ENCODE measurements at places on chromosomes 12 and 14.

DNA sequence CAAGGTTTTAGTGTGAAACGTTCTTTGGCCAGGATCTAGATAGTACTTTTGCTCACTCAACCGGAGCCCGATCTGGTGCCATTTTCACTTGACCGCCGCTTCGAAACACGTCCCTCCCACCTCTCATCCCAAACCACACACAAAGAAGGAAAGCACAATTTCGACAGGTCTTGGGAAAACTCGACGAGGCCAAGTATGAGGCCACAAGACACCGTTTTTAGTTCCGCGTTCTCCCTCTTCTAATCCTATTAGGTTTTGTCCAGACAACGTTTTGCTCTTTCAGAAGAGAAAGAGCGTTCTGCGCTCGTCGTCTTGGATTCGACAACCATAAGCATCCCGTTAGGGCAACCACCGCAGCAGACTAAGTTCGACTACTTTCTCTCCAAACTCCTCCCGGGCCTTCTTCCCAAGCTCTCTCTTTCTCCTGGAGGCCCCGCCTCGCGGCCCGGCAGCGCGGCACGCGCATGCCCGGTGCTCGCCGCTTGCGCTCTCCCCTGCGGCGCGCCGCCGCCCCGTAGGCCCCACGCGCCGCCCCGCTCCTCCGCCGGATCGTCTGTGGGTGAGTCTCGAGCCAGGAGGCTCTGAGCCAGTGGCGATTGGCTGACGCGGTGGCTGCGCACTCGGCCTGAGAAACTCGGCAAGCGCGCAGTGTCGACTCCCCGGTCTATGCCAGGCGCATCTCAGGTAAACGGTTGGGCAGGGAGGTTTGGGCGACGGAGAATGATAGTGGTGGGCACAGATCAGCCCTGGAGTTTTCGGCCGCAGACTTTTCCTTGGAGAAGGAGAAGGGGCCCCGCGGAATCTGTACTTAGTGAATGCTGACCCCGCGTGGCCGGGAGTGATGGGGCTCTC lies at the start of gene MIPOL1:
TSS of gene MIPOL1 (plus strand) at position 517 of the 852 bp plus-strand sequence. CDS start 49,952 bp downstream, outside the sequence.
- DNase-seq, result no peak

DNA sequence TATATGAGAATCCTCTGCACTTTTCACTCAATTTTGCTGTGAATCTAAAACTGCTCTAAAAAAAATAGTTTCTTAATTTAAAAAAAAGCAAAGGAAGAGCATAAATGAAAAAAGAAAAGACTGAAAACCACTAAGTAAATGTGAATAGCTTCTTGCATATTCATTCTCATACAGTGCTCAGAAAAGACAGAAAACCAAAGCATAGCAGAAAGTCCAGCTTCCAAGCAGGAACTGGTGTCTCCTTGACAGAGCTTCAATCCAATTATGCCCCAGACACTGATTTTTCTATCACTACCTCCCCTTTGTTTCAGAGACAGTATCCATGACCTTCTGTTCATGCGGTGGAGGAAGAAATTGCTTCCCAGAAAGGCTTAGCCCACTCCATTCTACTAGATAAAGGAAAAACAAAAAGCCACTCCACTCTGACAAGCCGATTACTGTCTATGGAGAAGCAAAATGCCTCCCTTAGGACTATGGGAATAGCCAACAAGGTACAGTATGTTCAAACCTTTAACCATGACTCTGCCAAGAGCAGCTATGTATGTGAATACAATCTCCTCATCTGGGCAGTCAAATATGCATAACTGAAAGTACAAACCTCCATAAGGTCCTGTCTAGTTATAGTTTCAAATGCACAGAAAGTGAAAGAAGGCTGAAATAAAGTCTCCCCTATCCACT lies 40.6 kb downstream of the ATF7 start:
- DNase-seq, result no peak

GRCh38 chr12:2801044-2801783 lies 6.4 kb downstream of the FKBP4 start:
- no peak for DNase-seq

DNA sequence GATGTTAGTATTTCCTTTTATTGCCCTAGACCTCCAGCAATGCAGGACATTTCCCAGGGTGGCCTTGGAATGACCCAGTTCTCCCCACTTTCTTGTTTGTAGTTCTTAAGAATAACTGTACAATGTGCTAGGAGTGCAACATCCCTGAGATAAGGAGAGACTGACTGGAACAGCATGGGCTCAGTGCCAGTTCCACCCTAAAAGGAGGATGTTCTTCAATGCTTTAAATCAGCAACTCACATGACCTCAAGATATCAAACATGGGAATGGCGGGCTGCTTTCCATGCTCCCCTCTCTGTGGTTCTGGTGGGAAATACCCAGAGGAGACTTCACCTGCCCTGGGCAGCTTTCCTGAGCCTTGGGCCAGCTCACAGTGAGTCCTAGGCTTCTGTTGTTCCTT lies 766.9 kb upstream of the FBXO33 start:
- DNase-seq, result no peak

GRCh38 chr14:79911744-79912143 lies 299.6 kb downstream of the DIO2 start:
- DNase-seq, result no peak

GRCh38 chr12:85507456-85507855 lies 227.4 kb downstream of the ALX1 start:
- no peak for DNase-seq

DNA sequence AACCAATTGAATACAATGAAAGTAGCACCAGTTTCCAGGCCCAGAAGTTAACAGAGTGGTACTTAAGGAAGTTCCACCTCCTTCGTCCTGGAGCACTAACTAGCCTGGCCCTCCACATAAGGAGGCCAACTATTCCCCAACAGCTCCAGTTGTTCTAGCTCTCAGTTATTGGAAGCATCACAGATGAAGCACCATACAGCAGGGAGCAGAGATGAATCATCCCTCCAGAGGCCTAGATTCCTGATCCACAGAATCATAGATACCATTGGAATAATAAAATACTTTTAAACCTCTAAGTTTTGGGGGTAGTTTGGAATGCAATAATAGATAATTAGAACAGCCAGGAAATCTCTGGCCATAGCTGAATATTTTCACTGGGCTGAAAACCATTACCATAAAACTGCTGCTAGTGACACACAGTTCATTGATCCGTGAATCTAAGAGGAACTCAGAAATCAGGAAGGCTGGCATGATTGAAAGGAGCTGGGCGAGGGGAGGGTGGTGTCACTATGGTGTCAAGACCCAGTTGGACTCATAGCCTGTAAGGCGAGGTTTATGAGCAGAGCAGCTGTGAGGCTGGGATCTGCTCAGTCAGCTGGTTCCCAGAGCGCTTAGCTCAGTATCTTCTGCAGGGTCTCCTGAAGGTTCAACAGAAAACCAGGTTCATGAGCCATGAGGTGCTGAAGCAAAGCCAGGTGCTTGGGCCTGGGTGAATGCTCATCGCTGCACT lies 371.4 kb upstream of the TMTC1 start:
- no peak for DNase-seq

- DNase-seq, result no peak
Measured at GRCh38 chr14:71538288-71538687, 393.9 kb upstream of the RGS6 start.

DNA sequence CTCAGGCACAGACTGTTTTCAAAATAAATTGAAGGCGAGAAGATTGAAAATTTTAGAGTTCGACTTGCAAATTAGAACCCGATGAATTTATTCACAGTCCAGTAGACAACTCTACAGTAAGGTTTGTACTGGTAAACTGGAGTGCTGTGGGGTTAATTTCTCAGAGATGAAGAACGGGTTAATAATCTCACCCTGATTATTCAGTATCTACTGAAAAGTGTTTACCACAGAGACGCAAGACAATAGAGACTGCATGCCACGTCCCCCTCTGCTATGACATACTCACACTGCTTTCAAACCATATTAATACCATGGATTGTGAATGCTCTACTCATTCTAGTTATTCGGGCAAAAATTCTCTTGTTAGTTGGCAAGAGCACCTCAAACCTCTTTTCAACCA lies 36.1 kb downstream of the CFL2 start:
- no peak for DNase-seq

GRCh38 chr12:105704787-105705186 lies 374.3 kb downstream of the C12orf75 start:
- DNase-seq, result no peak

GRCh38 chr12:20443792-20444191 lies 75.5 kb downstream of the PDE3A start:
- no peak for DNase-seq

- no peak for DNase-seq
Measured at GRCh38 chr12:94618995-94619695, 31.2 kb downstream of the TMCC3 start.

GRCh38 chr12:31201382-31201781 lies 124.6 kb downstream of the SINHCAF start:
- DNase-seq, result no peak

GRCh38 chr12:998020-998874 lies 7.2 kb downstream of the ERC1 start:
- DNase-seq, result no peak

- no peak for DNase-seq
Measured at GRCh38 chr12:114789276-114789675, 105.3 kb upstream of the TBX3 start.

- no peak for DNase-seq
Measured at GRCh38 chr12:19894803-19895202, 455.5 kb downstream of the AEBP2 start.

GRCh38 chr14:35229084-35229791 lies 62.9 kb upstream of the PSMA6 start:
- DNase-seq, result no peak

DNA sequence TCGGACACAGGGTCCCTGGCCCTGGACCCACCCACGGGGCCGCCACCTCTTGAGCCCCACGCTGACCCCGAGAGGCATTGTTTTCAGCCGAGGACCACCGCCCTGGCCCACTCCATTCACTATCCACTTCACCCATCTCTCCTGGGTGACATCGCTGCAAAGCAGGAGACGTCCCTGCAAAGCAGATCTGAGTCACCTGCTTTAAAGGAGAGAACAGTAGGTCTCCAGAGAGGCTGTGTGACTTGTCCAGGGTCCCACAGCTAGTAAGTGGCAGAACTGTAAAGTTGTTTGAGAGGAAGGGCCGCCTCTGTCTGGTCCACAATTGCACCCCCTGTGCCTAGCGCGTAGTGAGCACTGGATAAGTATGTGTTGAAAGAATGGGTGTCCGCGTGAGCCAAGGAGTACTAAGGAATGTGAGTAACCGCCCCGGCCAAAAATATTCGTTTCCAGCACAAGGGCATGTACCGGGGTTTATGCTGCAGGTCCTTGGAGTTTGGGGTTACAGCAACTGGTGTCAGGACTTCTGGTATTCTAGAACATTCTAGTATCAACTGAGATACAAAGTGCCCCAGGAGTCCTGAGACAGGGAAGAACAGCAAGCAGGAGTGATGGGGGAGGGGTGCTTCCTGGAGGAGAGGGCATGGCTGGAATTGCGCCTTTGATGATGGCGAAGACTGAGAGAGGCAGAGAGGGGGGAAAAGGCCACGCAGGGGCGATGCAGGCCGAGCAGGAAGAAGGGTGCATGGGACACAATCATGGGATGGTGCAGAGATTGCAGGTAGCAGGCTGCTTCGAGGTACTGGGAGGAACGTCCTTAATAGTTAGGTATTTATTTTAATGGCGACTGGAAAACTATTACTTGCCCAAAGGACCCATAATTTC lies 91.1 kb downstream of the SCARB1 start:
- no peak for DNase-seq

DNA sequence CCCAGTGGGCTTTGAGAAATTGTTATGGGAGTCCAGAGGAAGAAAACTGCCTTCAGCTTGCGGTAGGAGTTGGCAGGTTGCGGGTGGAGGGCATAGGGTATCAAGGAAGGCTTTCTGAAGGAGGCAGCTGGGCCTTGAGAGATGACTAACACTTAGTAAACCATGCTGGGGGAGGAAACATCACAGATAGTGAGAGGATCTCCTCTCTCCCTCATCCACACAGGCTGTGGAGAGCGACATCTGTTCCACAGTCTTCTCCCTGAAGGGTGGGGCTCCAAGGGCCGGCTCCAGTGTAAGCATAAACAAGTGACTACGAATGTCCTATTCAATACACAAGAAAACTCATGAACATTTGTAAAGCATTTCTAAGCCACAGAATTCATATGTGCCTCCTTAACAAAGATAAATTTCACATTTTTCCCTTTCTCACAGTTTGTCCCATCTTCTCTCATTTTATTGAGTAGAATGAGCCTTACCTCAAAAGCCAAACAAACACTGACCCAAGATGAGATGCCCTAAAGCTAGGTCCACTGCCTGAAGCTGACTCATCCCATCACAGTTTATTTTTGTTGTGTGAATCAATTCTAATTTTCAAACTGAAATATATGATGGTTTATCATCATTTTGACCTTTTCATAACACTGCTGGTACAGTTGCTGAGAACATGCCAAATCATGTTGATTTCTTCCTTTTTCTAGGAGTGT lies 227.9 kb downstream of the SLC25A21 start:
- no peak for DNase-seq

GRCh38 chr14:75976826-75977581 lies 4.8 kb downstream of the TGFB3 start:
- no peak for DNase-seq

DNA sequence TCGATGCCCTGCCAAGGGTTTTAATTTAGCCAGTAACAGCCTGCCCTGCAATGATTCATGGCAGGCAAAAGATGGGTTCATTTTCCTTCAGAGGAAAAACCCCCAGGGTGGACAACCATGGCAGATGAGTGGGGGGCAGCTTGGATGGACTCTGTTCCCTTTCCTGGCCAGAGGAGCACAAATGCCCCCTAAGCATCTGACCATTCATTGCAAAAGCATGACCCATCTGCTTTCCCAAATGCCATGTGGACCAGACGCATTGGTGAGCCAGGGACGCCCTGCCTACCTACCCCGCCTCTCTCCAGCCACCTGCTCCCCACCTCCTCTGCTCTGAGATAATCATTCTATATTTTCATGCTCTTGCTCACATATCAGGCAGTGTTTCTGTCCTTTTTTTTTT lies 281.9 kb downstream of the DPF3 start:
- no peak for DNase-seq

DNA sequence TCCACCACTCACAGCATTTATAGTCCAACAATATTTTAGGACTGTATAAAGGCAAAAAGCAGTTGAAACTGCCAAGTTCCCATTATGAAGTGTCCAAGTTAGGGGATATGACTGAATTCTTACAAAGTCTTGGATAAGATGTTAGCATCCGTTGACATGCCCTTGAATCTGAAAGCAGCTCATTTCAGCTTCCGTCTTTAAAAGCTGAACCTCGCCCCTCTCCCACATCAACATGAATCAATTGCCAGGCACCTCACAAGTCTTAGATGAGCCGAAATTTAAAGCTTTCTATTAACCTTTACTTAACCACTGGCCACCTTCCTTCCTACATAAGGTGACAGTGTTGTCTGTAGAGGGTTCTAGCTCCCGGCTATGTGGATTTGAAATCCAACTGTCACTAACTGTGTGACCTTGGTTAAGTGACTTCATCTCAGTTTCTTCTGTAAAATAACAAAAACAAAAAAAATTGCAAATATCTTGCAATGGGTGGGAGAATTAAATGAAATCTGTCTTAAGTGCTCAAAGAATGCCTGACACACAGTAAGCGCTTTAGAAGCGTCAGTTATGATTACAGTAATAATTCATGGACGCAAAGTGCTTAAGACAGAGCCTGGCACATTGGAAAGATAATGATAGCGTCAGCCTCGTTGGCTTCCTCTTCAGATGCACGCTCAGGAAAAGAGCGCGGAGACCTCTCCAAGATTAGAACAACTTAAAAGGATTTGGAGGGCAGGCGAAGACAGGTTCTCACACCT lies 1.2 kb downstream of the PPP1CC start:
- DNase-seq, result no peak

GRCh38 chr14:104462651-104463630 lies 116.6 kb upstream of the C14orf180 start:
- DNase-seq, result no peak

- DNase-seq, result peak; percentile 31
Measured at GRCh38 chr14:100146531-100147091, 12.8 kb downstream of the DEGS2 start.

- DNase-seq, result no peak
Measured at GRCh38 chr12:70571705-70572268, 65.4 kb downstream of the PTPRB start.
